ENCODE measurements at places on chromosomes 4 and X.

GRCh38 chr4:81954271-81954670 lies 419.5 kb downstream of the HNRNPD start:
- DNase-seq = no peak

GRCh38 chrX:52608961-52609360 lies 45.7 kb downstream of the SSX7 start:
- DNase-seq = no peak

- no peak for DNase-seq
Measured at GRCh38 chr4:165070560-165070959, 16.9 kb downstream of the TRIM75 start.

GRCh38 chr4:22635692-22636091 lies 57.0 kb upstream of the GBA3 start:
- DNase-seq = no peak

GRCh38 chr4:23931489-23931830 lies 41.6 kb upstream of the PPARGC1A start:
- DNase-seq = no peak

DNA sequence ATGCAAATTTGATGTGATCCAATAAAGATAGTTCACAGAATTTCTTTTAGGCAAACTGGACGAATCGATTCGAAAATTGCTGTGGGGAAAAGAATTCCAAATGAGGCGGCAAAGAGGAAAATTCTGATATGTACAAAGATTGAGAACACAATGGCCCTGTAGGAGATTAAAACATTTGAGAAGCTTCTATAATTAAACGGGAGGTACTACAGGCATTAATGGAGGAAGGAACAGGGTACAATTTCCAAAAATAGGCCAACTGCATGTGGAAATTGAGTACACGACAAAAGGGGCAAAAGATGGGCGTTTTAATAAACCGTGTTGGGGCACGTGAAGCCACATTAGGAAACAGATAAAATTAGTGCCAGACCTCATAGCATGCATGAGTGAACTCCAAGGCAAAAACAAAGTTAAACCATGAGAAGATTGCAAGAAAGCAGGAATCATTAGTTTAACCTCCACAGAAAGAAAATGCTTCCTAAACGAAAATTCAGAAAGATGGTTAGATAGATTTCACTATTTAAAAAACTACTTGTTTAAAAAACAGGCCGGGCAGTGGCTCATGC lies 68.4 kb downstream of the DHRSX start:
- no peak for DNase-seq

GRCh38 chr4:2823671-2824328 lies 19.8 kb upstream of the ADD1 start:
- DNase-seq = no peak

Data from activated T-cell treated with anti-CD3 and anti-CD28 coated beads for 48 hours (primary cell).